NCI-H1105 treated with DMSO at 0.1 percent for 48 hours (cell line): ENCODE measurements at places on chromosomes 11 and 22.

GRCh38 chr11:122755941-122756340 is 82.4 kb upstream of the CRTAM start:
- no peak for DNase-seq

- DNase-seq = no peak
Observed at GRCh38 chr22:22454997-22455396, 53.5 kb downstream of the ZNF280B start.

- no peak for DNase-seq
Observed at GRCh38 chr11:76501526-76502202, 56.8 kb downstream of the EMSY start.

DNA sequence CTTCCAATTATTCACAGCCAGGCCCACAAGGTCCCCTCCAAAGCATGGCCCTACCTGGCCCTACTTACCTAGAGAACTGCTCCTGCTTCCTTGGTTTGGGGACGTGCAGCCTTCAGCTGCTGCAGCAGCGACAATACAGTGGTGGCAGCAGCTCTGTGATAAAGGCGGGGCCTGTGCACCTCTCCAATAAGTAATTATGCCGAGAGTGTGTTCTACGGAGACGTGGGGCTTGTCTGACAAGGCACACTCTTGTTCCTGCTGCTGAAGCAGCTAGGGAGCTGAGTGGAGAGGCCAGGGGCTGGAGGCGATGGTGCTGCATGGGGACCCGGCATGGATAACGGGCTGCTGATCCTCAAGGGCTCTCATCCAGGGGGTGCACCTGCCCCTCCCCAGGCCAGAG is 98.0 kb upstream of the THY1 start:
- peak; percentile 55 for DNase-seq

- DNase-seq = no peak
Observed at GRCh38 chr11:133034929-133035328, 497.4 kb downstream of the OPCML start.

DNA sequence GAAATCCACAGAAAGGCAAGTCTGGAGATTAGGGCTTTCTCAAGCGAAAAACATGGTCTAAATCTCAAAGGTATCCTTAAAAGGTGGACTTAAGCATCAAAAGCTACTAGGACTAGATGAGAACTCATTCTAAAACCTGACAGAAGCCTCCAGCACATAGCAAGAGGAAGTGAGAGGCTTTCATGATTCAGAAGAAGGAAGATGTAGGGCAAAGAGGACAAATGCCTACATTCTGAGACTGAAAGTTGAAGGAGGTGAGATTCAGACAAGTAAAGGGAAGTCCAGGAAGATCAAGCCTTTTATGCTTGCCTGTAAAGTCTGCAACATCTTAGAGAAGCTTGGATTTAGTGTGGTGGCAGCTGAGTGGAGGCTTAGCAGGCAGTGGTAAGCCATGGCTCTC is 98.9 kb downstream of the PGR start:
- DNase-seq = no peak

DNA sequence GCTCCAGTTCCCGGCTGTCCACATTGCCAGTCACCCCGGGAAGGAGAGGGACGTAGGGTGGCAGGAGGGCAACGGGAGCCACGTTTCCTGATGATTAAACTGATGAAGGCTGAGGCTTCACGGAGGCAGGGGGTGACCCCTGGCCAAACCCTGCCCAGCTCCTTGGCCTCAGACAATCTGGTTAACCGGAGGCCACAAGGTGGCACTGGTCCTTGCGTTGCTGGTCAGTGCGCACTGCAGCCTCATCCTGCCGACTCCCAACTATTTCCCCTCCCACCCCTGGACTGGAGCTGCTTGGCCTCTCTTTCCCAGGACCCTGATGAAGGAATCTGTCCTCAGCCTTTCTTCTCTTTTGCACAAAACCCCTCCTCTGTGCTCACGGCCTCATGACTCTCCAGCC is 75.3 kb downstream of the PDE2A start:
- DNase-seq = no peak

DNA sequence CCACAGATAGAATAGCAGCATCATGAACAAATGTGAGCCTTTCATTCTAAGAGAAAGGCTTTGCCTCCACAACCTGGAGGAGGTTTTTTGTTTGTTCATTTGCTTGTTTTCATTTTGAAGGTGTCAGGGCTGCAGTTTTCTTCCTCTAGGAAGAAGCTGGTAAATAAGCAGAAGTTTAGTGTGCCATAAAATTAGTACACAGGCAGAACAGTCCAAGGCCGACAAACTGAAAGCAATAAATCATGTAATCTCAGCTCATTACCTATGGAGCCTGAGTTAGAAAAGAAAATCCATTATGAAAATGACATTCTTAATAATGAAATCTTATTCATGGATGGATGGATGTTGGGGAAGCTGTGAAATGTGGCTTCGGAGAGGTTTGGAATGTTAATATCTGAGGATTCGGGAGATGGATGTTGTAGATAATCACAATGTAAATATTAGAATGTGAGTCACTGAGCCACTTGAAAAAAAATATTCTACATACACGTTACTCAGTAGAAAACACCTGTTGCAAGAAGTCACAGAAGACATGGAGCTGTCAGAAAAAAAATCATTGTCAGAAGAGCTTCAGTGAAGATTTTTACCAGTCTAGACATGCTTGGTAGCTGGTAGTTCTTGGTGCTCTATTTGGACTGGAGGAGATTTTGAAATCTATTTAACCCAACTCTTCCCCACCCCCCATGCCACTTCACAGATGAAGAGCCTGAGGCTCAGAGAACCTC is 15.0 kb upstream of the ZDHHC13 start:
- peak; percentile 95 for DNase-seq

GRCh38 chr22:40121461-40121860 is 56.3 kb upstream of the TNRC6B start:
- no peak for DNase-seq

GRCh38 chr11:96338910-96339705 is 3.9 kb downstream of the MAML2 start:
- no peak for DNase-seq

- DNase-seq = no peak
Observed at GRCh38 chr11:34621876-34622275, 983 bp downstream of the EHF start.

DNA sequence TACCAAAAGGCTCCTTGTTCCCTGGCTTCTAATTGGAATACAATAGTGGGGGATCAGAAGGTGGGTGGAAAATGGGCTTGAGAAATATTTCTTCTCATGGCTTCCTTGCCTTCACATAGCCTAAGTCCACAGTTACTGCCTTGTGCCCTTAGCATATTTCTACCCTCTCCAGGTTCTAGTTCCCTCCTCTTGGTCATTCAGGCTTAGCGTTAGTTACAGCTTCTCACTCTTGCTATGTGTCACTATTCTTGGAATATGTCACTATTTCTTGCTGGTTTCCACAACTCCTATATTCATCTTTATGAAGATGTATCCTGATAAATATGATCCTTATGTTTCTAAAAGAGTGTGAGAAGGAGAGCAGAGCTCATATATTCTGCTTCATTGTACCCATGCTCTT is 2.5 kb downstream of the OR2D2 start:
- no peak for DNase-seq

GRCh38 chr11:129143335-129143734 is 48.8 kb downstream of the ARHGAP32 start:
- no peak for DNase-seq

- no peak for DNase-seq
Observed at GRCh38 chr11:79525257-79525656, 84.4 kb upstream of the TENM4 start.

- no peak for DNase-seq
Observed at GRCh38 chr11:112132737-112133136, 31.2 kb downstream of the IL18 start.

GRCh38 chr11:123537726-123538125 is 107.7 kb downstream of the GRAMD1B start:
- DNase-seq = no peak

GRCh38 chr11:8335683-8336082 is 72.0 kb upstream of the LMO1 start:
- DNase-seq = no peak

DNA sequence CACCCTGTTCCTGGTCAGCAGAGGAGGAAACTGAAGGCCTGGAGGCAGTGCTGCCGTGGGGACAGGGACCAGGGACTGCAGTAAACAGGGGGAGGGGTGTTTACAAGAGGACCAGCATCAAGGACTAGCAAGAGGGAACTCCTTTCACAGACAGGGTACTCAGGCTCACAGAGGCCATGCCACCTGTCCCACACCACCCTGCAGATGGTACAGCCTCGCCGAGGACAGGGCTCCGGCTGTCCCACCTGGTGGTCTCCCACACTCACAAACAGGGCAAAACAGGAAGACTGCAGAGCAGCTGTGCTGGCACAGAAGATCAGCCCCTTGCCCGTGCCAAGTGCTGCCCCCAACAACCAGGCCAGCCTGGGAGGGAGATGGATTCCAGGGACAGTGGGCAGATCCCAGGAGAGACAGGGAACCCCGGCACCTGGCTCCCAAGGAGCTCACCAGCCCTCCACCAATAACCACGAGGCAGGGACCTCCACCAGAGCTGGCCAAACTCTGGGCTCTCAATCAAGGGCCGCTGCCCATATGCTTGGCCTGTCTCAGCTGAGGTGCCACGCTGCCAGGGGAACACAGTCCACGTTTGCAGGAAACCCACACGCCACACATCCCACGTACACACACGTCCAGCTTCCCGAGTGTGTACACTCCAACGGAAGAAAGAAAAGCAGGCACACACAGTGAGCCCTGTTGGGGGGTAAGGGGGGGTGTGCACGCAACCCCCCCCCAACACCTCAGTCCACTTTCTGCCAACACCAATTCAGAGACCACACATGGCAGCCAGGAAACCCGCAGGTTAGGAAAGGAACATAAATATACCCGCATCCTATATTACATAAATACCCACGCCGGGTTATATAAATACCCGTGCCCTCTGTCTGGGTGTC is 2.1 kb downstream of the CSNK1E start:
- peak; percentile 20 for DNase-seq

- no peak for DNase-seq
Observed at GRCh38 chr22:37690901-37691504, 4.9 kb downstream of the NOL12 start.

DNA sequence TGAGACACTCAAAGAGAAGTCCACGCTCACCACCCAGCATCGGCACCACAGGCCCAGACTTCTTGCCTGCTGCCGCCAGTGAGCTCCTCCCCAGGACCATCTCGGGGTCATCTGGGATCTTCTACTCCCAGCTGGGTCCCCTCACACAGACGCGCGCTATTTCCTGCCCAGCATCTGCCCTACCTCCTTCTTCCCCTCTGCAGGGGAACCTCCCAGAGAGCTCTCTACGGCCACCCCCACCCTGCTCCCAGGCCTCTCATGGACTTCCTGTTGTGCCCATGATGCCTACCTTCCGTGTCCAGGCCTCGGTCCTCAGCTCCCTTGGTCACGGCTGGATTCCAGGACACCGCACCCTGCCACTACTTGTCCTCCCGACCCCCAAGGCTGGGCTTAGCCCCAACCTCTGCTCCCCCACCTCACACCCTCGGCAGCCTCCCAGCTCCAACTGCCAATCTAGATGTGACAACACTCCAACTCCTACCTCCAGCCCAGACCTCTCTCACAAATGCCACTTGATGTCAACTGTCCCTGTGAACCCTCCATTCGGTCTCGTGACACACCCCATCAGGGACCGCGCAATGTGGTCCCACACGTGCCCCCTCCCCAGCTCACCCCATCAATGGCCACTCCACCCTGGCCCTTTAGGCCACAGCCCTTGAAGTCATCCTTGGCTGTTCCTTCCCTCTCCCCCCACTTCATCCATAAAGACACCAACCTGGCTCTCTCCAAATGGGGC is 45.3 kb downstream of the SGSM3 start:
- no peak for DNase-seq

GRCh38 chr11:13851691-13852090 is 110.8 kb upstream of the SPON1 start:
- DNase-seq = no peak

DNA sequence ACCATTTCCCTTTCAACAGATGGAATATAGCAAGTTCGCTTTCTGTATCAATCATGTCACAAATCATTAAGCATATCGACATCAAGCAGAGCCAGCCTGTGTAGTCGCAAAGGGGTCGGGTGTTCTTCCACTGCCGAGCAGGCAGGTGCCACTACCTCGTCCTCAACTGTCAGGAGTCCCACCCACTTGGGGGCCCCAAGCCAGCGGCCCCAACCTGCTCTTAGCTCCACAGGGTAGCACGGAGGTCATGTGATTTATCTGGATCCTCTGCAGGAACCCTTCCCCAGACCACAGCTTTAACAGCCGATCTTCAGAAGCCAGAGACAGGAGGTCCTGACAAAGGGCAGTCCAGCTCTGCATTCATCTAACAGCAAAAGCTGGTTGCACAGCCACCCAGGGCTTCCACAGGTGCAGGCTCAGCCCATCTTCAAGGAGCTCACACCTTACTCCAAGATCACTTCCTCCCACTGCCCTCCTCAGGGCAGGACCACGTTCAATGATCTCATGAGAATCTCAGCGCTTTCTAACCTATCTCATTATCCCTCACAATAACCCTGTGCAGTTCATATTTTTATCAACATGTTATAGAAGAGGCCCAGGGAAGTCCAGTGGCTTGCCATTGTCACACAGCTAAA is 110.2 kb downstream of the TRIM29 start:
- DNase-seq = no peak

GRCh38 chr11:110086892-110087309 is 6.3 kb upstream of the ZC3H12C start:
- no peak for DNase-seq

GRCh38 chr22:38971202-38971601 is 10.9 kb upstream of the APOBEC3B start:
- no peak for DNase-seq

GRCh38 chr11:73990730-73991129 is 8.1 kb upstream of the UCP2 start:
- no peak for DNase-seq

DNA sequence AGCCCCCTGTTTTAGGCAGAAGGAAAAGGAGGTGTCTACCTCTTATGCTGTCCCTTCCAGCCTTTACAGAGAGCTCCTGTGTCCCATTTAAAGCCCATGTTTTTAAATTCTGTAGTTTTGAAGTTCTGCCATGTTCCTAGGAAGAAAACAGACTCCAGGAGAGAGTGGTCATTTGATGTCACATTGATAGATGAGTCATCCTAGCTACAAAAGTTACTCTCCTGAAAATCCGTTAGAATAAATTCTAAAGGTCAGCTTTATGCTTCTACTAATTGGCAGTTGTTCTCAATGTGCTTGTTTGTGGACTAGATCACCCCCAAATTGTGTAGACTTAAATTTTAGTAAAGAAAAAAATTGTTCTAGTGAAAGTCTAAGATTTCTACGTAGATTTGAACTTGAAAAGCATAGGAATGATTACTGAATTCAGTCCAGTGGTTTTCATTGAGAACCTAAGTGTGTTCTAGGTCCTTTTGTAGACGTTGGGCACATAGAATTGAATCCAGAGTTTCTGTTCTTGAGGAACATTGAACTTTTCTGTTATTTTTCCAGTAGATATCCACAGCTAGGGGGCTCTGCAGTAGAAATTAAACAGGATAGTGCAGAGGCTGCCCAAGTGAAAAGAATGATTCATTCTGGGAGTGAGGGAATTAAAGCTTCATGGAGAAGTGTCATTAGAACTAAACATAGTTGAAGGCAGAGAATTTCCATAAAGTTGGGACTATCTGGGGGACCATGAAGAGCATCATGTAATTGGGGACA is 140.6 kb upstream of the RASSF10 start:
- DNase-seq = no peak
